Sciatic nerve (tissue), 2 donors: ENCODE measurements at places on chromosomes 3 and 15. TPM values are rescaled to one million over a fixed set of nuclear protein-coding genes. Genes with fewer than 3 reads are reported as not detected.

C3orf20 gene
- total RNA-seq: 0.18 TPM

P2RY13 gene
- 3.7 TPM for total RNA-seq

LRTM1 gene
- not detected for total RNA-seq

- no peak for DNase-seq
Observed at GRCh38 chr15:65920121-65920520, 50.8 kb downstream of the RAB11A start.

GRCh38 chr15:62571072-62571471 is 406.0 kb upstream of the C2CD4B start:
- no peak for DNase-seq

- DNase-seq: no peak
Observed at GRCh38 chr15:75058127-75058905, 34.9 kb downstream of the PPCDC start.

DNA sequence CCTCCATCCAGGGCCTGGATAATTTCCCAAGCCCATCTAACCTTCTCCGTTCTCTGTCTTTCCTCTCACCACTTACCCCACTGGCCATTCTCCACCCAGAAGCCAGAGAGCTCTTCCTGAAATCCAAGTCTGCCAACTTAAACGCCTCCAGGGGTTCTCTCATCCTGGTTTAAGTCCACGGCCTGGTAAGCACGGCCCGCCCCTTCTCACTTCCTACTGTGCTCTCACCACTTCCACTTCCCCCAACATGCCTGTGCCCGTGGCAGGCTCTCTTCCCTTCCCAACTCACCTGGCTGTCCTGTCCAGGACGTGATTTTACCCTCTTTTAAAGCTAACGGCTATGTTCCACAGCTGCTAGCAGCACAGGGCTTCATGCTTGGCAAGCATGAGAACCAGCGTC is 1.7 kb upstream of the CX3CR1 start:
- no peak for DNase-seq

GRCh38 chr3:148331081-148331846 is 366.4 kb upstream of the AGTR1 start:
- no peak for DNase-seq

GRCh38 chr3:169071003-169071402 is 592.5 kb downstream of the MECOM start:
- no peak for DNase-seq

DNA sequence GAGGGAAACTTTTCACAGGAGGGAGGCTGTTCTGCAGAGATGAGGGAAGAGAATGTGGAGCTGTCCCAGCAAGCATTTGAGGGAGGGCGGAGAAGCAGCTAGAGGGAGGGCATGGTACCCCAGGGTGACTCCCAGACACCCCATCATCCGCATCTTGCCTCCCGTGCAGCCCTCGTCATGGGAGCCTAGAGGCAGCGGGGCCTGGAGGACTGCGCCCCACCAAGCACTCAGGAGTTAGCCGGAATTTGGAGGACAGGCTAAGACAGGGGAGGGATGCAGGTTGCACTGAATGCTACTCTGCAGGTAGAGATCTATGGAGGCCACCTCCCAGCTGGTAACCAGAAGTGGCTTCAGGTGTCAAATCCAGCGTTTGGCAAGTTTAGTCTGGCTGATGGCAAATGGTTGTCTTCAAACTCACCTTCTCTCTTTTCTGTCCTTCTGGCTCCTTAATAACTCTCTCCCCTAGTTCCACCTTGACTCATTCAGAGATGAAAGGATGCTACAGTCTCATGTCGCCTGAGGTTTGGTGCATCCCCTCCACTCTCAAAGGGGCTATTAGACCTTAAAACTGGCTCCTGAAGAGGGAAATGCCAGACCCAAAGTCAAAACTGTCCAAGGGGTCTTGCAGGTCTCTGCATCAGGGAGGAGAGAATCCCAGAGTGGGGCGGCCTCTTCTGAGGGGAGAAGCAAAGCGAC is 155.9 kb upstream of the TLE3 start:
- no peak for DNase-seq
